Activated gamma-delta T cell treated with Interleukin-2 at 50 U/mL for 16 hours (primary cell): ENCODE measurements at places on chromosomes 12 and 14.

- no peak for DNase-seq
These were observed 10.8 kb upstream of the MDM1 start for GRCh38 chr12:68342966-68343365.

DNA sequence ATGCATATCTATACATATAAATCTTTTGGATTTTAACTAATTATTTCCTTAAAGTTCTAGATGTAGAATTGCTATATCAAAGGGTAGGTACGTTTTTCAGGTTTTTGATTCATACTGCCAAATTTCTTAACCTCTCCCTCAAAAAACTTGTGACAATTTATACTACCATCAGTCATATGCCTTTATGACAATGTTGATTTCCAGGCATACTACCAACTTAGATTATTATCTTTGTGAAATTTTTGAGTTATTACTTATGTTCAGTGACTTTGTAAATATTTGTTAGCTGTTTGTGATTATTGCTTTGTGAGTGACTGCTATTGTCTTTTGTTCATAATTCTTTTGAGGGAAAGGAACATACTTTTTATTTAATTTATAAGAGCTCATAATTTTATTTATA is 107.0 kb downstream of the SLC38A6 start:
- DNase-seq = no peak

DNA sequence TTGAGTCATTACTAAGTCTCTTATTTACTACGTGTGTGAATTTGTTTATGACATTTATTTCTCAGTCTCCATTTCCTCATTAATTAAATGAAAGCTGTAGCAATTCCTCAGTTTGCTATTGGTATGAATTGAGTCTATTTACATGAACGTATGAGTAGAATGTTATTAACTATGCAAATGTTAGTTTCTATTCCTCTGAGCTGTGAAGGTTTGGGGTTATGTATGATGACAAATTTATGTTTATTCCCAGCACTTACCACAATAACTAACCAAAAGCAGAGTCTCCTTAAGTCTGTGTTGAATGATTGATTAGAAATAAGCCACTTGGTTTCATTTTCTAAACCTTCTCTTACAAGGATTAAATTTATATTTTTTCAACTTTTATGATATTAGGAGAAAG is 1340.9 kb downstream of the FSCB start:
- DNase-seq = no peak

DNA sequence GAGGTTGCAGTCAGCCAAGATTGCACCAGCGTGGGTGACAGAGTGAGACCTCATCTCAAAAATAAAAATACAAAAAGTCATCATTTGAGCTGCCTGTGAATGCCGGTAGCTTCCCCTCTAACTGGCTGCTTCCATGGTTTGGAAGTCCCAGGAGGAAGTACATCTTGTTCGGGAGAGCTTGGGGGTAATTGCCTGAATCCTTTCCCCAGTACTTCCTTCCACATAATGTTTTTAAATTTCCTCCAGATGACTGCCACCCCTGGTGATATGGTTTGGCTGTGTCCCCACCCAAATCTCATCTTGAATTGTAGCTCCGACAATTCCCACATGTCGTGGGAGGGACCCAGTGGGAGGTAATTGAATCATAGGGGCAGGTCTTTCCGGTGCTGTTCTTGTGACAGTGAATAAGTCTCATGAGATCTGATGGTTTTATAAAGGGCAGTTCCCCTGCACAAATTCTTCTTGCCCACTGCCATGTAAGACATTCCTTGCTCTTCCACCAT is 87.2 kb downstream of the SPRING1 start:
- DNase-seq = no peak

DNA sequence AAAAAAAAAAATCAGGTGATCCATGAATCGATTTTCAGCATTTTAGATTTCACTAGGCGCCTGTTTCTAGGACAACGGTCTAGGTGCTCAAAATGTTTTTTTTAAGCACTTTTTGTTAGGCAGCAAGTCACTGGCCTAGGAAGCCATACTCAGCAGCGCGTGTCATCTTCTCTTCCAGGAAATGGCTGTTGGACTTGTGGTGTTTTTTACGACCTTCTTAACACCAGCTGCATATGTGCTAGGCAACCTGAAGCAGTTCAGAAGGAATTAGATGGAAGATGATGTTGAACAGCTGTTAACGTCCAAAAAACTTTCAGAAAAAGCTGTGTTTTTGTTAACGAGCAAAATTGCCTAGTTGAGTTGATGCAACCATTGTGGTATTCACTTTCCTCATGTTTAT is 868 bp downstream of the COX8C start:
- DNase-seq = no peak

- no peak for DNase-seq
These were observed 58.9 kb downstream of the GRIP1 start for GRCh38 chr12:66620026-66620425.

- no peak for DNase-seq
These were observed 11.6 kb upstream of the SRSF5 start for GRCh38 chr14:69755296-69755695.

DNA sequence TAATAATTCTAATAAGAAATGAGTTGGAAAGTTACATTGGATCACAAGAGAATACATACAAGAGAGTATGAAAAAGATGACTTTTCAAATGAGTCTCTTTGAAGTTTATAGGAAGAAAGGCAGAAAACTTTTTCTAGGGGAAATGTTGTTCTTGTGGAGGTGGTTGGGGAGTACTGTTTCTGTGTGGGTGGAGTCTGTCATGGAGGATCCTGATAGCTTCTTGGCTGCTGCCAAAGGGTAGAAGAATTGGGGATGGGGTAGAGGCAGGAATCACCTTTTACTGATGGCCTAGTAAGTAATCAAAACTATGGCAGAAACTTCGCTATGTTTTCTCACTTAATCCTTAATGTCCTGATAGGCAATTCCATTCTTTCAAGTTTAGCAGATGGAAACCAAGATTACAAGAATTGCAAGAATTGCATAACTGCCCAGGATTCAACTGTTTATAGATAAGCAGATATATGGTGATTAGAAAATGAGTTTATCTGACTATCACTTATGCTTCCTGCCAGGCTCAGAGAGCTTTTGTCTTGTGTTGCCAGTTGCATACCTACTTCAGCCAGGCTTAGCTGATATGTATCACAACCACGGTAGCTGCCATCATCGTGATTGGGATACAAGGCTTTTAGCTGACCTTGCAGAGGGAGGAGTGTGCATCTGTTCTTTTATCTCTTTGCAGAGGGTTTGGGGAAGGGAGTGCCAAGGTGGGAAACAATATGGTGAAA is 463.9 kb downstream of the TMTC2 start:
- DNase-seq = no peak

DNA sequence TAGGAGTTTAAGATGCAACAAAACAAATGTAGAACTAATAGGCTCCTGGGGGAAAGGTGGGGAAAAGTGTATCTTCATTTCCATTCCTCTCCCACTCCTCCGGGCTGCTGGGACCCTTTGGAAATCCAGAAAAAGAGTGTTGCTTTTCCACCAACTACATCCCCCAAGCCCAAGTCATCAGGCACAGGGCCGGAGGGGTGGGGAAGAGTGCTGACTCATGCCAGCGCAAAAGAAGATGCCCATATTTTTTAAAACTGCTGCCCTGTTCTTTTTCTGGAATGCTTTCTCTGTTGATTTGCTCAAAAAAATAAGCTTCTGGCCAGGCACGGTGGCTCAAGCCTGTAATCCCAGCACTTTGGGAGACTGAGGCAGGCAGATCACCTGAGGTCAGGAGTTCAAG is 70.9 kb downstream of the TBK1 start:
- no peak for DNase-seq

DNA sequence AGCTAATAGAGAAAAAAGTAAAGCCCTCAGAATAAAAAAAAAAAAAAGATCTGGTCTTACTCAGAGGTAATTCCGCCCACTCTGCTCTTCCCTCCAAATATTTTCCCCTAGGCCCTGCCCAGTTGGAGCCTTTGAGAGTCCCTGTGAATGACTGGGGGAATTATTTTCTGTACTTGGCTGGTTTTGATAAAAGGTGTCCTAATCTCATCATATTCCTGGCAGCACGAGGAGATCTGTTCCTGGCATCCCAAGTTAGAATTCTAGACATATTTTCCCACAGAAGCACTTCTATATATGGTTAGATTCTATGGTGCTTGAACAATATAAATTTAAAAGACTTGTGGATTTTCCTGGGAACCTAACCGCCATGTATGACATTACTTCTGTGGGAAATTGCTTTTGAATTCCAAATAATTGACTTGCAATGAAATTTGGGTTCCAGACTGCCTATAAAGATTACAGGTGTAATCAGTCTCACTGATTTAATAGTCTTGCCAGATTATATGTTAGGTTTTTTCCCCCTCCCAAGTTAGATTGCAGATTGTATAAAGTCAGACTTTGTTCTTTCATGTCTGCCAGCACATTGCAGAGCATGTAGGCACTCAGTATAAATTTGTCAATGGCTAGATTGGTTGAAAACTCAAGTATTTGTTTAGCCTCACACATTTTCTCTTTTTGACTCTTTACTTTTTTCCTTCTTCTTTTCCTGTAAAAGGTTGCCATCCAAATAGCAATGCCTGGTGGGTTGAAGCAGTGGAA is 12.3 kb downstream of the GPX2 start:
- DNase-seq = no peak
